Thoracic aorta (tissue), 2 donors: ENCODE measurements at places on chromosomes 3 and 15. TPM values are rescaled to one million over a fixed set of nuclear protein-coding genes. Genes with fewer than 3 reads are reported as not detected.
A peak's percentile ranks its signal among the peaks of the same experiment; 100 is the strongest.

GRCh38 chr15:41801850-41802455, 25.9 kb upstream of the JMJD7 start:
- no peaks in the 10 kb centered on the region for H3K27me3 ChIP-seq
- DNase-seq = no peak
- H3K4me1 ChIP-seq = peaks cover 25% of the 10 kb centered on the region
- H3K36me3 ChIP-seq = no peaks in the 10 kb centered on the region
- no peak overlapping the region for H3K4me3 ChIP-seq

DNA sequence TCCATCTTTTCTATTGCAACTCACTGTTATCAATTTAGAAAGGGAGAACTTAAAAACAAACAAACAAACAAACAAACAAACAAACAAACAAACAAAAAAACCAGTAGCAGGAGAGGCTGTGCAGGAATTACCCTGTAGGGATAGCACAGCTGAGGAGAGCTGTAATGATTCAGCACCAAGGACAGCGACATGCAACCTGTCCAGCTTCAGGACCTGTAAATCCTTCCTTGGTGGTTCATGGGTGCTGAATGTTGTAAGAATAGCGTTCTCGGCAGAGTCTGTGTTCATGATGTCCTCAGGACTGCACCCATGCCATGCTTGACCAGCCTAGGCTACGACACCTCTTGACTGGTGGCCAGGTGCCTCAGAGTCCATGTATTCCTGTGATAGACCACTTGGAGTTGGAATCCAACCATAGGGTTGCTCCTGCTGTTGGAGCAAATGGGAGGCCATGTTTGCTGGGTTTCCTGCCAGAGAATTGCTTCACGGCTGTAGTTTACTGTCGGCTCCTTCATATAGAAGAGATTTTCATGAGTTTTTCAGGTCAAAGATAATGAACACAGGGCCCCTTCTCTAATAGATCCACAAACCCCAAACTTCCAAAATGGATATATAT, 65.9 kb downstream of the CACNA2D3 start:
- H3K4me3 ChIP-seq = no peak overlapping the region
- H3K4me1 ChIP-seq = no peaks in the 10 kb centered on the region
- no peak overlapping the region for H3K27ac ChIP-seq
- no peaks in the 10 kb centered on the region for H3K36me3 ChIP-seq
- H3K27me3 ChIP-seq = no peaks in the 10 kb centered on the region

GRCh38 chr3:50295553-50296431, 3.4 kb downstream of the HYAL3 start:
- no peak for DNase-seq
- H3K4me1 ChIP-seq = peaks cover 45% of the 10 kb centered on the region
- H3K36me3 ChIP-seq = no peaks in the 10 kb centered on the region
- no peak overlapping the region for H3K4me3 ChIP-seq
- no peaks in the 10 kb centered on the region for H3K27me3 ChIP-seq
- no peak overlapping the region for H3K27ac ChIP-seq

Gene CNTN3
- 9.7 TPM for total RNA-seq

Gene FAM81A
- total RNA-seq = 0.71 TPM

DNA sequence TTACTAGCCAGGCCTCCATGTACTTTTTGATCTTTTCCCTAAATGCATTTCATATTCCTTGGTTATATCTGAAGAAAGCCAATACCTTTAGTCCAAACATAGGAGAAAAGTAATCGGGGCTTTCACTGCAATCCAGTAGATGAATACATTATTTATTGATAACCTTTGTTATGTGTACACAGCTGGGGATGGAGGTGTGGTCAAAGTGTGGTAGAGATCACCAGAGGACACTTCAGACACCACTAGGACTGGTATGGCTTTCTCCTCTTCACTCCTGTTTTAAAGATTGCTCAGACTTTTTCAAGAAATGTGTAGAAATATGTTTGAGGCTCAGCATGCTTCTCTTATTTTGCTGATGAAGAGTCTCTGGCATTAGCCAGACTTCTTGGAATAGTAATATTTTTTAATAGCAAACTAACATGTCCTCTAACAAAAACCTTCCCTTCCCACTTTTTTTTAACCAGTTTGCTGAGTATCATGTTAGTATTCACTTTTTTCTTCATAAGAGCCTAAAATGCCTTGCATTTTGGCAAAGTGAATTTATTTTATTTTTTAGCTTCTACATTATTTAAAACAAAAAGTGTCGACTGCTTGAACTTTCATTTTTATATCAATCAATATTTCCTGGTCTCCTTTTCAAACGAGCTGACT, 65.6 kb upstream of the MBNL1 start:
- no peak for DNase-seq
- peaks cover 81% of the 10 kb centered on the region for H3K4me1 ChIP-seq
- H3K27me3 ChIP-seq = no peaks in the 10 kb centered on the region
- peak overlapping the region; percentile 91 for H3K27ac ChIP-seq
- no peaks in the 10 kb centered on the region for H3K36me3 ChIP-seq

- no peaks in the 10 kb centered on the region for H3K36me3 ChIP-seq
- H3K4me1 ChIP-seq = peaks cover 19% of the 10 kb centered on the region
- no peak overlapping the region for H3K4me3 ChIP-seq
- H3K27me3 ChIP-seq = no peaks in the 10 kb centered on the region
These were observed 84.2 kb upstream of the SLC4A7 start for GRCh38 chr3:27568393-27568792.

DNA sequence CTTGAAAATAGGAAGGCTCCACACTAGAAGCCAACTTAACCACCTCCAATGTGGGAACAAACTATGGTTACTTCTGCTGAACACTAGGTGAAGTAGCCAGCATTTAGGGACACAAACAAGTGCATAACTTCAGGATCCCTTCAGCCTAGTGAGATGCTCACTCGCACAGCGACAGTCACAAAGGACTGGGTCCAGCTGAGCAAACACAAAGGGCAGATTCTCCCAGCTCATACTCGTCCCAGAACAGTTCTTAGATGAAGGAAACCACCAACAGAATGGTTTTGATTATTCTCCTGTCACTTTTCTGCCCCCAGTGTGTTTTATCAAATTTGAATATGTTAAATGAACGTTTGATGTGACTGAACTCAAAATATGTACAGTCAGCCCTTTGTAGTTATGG, 201.6 kb downstream of the KCNAB1 start:
- H3K27ac ChIP-seq = no peak overlapping the region
- no peaks in the 10 kb centered on the region for H3K27me3 ChIP-seq
- DNase-seq = no peak
- H3K4me3 ChIP-seq = no peak overlapping the region
- H3K4me1 ChIP-seq = no peaks in the 10 kb centered on the region

GRCh38 chr3:354432-354831, 157.9 kb downstream of the CHL1 start:
- H3K36me3 ChIP-seq = no peaks in the 10 kb centered on the region
- no peaks in the 10 kb centered on the region for H3K4me1 ChIP-seq
- DNase-seq = no peak
- no peak overlapping the region for H3K4me3 ChIP-seq
- no peak overlapping the region for H3K27ac ChIP-seq

- no peaks in the 10 kb centered on the region for H3K27me3 ChIP-seq
- no peak overlapping the region for H3K27ac ChIP-seq
- no peak overlapping the region for H3K4me3 ChIP-seq
- no peaks in the 10 kb centered on the region for H3K4me1 ChIP-seq
- no peak for DNase-seq
These were observed 84.7 kb downstream of the FGF12 start for GRCh38 chr3:192642651-192643050.

Gene HRG
- total RNA-seq = not detected

Gene AGBL1
- not detected for total RNA-seq

Gene A4GNT
- total RNA-seq = not detected

Gene BCL2A1
- total RNA-seq = not detected

DNA sequence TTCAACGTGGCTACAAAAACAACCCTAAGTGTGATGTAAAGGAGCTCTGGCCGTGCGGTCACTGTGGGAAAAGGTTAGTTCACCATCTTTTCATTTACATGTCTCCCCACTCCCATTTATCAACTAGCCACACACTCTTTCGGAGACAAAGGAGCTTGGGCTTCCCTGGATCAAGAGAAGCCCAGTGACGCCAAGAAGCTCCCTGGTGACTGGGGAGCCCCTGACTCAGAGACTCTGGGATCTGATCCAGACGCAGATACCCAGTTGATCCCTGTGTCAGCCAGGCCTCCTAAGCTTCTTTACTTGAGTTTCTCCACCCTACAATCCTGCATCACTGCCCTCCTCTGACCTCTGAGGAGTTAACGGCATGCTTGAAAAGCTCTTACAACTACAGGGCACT, 43.9 kb downstream of the HEG1 start:
- peaks cover 56% of the 10 kb centered on the region for H3K36me3 ChIP-seq
- no peaks in the 10 kb centered on the region for H3K4me1 ChIP-seq
- H3K27ac ChIP-seq = no peak overlapping the region
- no peaks in the 10 kb centered on the region for H3K27me3 ChIP-seq
- DNase-seq = no peak
- H3K4me3 ChIP-seq = no peak overlapping the region
